ENCODE measurements at places on chromosomes 12 and 14.

DNA sequence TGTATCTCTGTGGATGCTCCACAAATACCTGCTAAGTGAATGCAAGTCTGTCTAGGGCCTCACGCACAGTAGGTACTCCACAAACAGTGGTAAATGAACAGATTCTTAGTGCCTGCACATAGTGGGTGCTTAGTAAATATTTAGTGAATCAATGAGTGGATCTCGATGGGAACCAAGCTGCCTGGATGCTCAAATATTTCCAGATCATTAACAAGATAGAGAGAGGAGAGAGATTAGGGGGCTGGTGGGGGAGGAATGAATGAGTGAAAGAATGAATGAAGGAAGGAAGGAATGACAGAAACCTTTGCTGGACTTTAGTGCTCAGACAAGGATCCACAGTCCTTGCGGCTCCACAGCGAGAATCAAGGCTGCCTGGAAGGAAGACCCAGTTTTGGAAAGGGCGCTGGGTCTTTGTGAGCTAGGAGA is 118.2 kb downstream of the SCARB1 start:
- DNase-seq = no peak

DNA sequence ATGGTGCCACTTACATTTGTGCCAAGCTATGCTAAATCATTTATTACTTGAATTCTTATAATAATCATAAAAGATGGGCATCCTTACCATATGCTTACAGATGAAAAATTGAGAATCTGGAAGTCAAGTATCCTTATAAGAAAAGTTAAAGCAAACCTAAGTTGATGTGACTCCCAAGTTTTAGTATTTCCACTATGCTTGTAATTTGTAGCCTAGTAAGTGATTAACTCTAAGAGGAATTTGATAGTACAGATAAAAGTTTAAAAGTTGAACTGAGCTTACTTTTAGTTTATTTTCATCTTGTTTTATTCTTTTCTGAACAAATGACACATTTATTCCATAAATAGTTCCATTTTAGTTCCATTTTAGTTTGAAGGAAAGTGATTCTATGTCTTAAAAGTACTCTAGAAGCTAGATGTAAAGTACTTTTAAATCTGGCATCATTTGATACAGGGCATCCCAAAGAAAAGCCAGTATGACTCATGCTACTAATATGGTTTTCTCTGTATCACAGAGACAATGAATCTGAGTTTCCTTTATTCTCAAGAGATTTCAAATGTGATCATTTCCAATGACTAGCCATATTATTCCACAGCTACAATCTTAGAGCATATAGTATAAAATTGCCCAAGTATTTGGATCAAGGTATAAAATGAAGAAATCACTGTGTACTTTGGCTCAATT is 596.0 kb downstream of the SLC16A7 start:
- DNase-seq = no peak

GRCh38 chr14:105894978-105895881 is 368.8 kb downstream of the TMEM121 start:
- no peak for DNase-seq

- DNase-seq = peak; percentile 44
Observed at GRCh38 chr14:77301103-77301502, 19.6 kb downstream of the POMT2 start.

DNA sequence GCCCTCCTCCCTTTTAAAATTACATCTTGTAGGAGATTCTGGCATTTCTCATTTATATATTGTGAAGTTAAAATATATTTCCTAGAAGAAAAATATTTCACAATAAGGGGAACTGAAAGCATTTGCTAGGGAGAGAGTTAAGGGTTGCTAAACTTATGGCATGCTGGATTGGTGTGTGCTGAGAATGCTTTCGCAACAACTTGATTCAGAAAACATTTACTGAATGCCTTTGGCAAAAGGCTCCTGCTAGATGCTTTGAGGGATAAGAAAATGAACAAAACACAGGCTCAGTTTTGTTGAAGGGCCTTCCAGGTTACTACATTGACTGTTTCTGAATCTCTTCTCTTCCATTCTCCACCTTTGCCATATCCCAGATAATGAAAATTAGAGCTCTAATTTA is 67.5 kb downstream of the DIP2B start:
- DNase-seq = no peak

DNA sequence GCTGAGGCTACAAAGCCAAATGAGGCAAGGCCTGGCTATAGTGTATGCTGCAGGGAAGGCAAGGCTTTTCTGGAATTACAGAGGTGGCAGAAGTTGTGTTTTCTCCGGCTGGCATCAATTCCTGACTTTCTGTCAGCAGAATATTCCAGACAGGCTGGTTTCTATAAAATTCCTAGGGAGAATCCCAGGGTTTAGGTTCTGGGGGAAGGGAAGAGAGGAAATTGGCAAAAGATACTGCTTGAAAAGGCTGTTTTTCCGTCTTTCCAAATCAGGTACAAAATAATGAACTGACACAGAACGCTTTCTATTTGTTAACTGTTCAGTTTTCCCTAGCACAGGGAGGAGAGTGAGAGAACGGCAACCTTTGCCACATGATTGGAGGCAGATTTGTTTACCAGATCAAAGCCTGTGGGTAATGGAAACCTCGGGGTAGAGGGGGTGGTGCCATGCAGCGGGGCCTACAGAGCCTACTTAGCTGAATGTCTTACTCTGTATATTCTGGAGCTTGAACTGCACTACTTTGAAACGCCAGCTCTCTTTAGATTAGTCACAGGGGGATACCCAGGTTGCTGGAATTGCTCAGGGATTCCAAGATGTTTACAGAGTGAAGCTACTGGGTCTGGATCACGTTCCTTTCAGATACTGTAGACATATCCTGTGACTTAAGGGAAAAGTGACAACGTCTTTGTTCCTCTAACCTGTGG is 65.8 kb upstream of the DACT1 start:
- peak; percentile 58 for DNase-seq

GRCh38 chr14:24080888-24081738 is 9.8 kb downstream of the CPNE6 start:
- DNase-seq = peak; percentile 58

DNA sequence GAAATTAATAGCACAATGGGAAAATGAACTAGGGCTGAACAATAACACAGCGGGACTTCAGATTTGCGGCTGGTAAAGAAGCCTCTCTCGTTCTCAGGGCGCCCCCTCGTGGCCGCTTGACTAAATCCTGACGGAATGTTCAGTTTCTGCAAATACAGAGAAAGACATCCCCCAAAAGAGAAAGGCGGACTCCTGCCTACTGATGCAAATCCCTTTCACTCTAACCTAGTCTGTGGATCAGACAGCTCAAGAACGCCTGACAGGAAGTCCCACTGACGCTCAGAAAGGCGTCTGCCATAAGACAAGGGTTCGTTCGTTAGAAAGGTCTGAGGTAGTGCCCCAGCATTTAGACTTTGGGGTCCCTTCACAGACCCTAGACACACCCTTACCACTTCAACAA is 2.5 kb downstream of the NUAK1 start:
- peak; percentile 23 for DNase-seq

GRCh38 chr14:59020382-59020781 is 168.1 kb upstream of the DAAM1 start:
- DNase-seq = no peak

GRCh38 chr14:90660865-90661570 is 155.2 kb downstream of the TTC7B start:
- peak; percentile 19 for DNase-seq

DNA sequence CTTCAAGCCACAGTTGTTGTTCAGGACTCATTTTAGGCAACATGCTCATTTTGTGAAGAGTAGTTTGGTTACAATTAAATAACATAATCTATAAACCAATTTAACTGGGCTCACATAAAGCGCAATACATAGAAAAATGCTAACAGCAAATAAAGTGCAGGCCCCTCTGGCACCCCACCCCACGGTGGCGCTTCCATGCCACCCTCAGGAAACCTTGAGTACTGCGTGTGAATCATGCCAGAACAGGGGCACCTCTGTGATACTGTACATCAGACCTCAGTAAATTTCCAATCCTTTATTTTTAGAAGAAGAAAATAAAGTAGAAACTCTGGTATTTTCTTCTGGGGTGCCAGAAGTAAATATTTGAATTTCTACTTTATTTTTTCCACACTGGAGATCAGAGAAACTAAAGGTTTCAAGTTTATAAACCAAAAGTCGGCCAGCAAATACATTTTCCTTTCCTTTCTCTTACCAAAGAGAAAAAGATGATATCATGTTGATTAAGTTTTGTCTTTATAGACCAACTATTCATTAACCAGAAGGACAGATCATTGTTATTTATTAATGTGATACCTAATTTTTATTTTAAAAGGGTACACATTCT is 316.8 kb downstream of the PAWR start:
- DNase-seq = peak; percentile 49

DNA sequence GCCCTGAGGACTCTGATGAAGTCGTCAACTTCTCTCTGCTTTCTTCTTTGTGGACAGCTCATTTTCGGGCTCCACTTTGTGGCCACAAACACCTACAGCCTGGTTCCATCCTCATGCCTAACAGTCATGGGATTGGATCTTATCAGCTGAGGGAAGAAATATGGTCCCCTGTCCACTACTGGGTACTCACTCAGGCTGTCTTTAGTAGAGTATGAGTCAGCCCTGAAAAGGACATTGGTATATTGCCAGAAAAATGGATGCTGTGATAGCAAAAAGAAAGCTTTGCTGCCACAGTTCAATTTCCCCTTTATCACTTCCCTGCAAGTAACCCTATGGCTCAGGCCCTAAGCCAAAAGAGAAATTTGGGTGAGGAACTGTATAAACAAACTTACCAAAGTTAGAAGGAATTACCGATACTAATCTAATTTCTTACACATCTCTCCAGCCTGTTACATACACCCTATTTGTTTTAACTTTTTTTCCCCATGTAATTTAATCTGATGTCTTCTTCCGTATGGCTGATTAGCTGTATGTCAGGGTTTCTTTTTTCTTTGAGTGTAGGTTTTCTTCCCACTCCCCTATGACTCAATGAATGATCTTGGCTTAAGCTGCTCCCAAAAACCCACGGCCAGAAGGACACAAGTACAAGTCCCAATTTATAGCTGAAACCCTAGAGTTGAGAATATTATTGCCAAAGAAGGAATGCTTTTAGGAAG is 29.1 kb downstream of the MTHFD1 start:
- DNase-seq = no peak

DNA sequence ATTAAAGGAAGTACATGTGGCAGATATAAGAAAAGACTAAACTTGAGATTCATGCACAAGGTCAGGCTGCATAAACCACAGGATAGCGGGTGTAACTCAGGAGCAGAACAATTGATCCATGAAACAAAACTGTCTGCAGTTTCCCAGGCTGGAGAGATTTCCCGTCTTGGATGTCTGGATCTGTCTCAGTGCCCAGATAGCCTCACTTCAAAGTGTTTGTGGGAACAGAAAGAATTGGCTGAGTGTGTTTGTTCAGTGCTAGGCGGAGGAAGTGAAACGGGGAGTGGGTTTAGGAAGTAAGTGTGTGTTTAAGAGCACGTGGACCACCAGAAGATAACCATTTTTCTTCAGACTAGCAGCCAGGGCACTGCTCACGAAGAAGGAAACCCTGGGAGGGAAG is 1.4 kb upstream of the RNASE10 start:
- no peak for DNase-seq

GRCh38 chr12:106188256-106188655 is 49.5 kb upstream of the NUAK1 start:
- DNase-seq = no peak

DNA sequence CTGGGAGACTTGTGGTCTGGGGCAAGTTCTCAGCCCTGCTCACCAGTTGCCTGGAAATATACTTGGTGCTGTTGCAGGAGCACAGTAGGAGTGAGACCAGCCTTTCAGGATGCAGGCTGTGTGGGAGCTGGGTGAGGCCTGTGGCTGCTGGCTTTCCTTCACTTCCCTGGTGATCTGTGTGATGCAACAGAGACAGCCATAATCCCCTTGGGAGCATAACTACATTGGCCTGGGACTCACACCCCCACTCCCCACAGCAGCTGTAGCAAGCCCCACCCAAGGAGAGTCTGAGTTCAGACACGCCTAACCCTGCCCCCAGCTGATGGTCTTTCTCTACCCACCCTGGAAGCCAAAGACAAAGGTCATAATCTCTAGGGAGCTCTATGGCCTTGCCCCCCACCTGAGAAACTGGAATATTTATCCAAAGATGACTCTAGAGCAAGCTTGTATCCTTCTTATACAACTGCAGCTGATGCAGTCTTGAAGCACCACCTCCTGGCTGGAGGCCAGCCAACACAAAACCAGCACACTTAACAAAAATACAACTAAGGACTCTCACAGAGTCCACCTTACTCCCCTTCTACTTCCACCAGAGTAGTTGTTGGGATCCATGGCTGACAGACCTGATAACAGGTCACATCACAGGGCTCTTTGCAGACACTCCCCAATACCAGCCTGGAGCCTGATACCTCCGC is 190.4 kb upstream of the CPNE8 start:
- no peak for DNase-seq

- DNase-seq = no peak
Observed at GRCh38 chr12:10030446-10030845, at the start of gene CLEC9A. TSS of gene CLEC9A (plus strand) at chr12:10030682. CDS start at chr12:10052688, 22,006 bp downstream.

DNA sequence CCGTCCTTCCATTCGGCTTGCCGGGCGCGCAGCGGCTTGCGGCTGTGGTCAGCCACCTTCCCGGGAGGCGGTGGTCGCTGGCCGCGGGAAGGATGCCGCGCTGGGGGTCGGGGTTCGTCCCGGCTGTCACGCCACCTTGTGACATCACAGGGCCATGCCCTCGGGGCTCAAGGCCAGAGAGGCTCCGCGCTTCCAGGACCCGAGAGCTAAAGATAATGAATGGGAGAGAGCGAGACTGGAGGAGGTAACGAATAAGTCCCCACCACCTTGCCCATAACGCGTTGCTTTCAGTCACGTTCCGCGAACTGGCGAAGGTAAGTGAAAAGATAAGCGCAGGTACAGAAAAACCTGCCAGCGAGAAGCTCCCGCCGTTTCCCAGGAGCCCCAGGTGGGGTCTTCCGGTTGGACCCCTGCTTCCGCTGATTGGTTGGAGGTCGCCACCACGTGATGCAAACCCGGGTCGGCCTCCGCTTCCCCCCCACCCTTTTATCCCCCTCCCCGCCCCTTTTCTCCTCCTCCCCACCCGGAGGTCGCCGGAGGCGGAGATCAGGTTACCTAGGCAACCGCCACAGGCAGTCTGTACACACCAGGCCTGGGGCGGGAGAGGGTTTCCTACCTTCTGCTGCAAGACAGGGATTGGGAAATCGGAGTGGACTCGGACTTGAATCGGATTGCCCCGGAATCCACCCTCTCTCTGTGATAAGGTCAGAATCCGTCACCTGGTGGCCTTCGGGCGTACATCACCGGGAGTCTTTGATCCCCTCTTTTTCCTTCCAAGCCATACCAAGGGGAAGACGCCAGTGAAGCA is at the start of gene LRRC9:
Gene LRRC9 (plus strand): TSS at position 575 of the 808 bp plus-strand sequence.
- DNase-seq = peak; percentile 83

- DNase-seq = no peak
Observed at GRCh38 chr12:129052373-129052772, 199.1 kb downstream of the GLT1D1 start.

All from thymus (tissue), 14 donors.